Left hindlimb (tissue), 1 donor: ENCODE measurements at places on chromosomes 6 and 20.

DNA sequence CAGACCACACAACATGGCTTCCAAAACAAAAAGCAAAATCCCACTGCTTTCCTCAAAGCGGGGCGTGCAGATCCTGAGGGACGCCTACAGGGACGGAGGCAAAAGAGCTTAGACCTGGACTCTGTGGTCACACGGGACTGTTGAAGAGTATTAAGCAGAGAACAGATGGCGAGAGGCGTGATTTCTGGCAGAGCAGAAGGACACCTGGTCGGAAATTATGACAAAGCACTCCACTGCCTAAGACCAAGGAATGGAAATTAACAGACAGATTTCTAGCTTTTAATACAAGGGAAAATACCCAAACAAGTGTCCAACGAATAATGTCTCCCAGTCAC is 15.4 kb downstream of the CST7 start:
- peak; percentile 53 for DNase-seq

DNA sequence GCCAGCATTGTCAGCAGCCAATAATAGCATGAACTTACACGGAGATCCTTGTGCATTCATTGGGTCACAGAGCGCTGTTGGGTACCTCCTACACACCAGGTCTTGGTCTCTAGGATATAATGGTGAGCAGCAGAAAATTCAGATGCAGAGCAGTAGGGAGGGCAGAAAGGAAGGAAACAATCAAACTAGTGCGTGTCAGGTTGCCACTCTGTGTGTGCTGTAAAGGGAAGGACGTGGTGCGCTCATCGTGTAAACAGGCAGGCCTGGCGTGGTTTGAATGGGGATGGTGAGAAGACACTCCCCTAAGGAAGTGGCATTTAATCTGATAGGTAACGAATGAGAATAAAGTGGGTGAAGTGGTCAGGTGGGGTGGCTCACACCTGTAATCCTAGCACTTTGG is 336.4 kb downstream of the CDH26 start:
- DNase-seq = no peak

DNA sequence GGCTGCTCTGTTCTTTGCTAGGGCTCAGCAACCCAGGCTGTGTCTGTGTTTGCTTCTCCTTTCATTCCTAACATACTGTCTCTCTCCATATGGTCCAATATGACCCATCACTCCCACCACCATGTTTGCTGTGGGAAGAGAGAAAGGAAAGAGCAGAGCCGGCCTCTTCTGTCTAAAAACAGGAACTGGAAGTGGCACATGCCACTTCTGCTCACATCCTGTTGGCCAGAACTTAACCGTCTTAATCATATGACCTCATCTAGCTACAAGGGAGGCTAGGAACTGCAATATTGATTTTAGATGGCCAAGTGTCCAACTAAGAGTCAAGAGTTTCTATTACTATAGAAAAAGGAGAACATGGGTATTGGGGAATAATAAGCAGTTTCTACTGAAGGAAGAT is 212.5 kb upstream of the CHD6 start:
- no peak for DNase-seq

DNA sequence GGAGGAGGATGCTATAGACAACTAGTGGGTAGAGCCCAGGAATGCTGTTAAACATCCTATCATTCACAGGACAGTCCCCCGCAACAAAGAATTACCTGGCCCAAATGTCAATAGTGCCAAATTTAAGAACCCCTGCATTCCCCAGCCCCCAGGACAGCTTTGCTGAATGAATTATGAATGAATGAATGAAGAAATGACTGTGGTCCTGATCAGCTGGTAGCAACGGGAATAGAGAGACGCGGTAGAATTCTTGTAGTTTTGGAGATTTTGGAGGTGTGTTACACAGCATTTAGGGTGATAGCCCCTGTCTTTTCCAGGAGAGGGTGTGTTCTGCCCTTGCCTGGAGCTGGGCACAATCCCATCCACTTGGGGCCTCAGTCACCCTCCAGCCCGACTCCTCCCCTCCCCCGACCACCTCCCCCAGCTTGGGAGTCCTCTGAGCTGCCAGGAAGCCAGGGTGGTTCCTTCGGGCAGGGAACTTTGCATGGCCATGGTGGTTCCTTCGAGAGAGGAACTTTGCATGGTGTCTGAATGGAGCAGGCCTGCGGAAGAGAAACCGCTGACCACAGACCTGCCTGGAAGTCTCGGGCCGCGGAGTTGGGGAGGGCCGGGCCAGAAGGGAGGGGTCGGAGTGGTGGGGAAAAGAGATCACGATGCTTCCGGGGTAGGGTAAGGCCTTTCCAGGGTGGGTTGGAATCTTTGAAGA is 1.0 kb upstream of the HCK start:
- peak; percentile 77 for DNase-seq

DNA sequence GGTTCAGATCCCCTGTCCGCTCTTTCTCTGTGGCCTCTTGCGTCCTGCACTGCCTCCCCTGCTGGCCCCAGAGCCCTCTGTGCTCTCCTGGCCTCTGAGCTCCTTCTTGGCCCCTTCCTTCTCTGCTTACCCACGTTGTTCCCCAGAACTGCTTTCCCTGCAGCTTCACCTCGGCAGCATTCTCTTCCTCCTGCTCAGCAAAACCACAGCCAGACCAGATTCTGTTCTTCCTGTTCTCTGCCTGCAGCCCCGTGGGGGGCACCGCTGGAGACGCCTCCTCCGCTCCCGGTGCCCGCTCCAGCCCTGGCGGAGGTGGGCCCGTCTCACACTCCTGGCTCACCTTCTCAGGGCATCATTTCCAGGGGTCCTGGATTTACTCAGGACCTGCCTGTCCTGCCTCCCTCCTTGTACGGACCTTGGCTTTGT is 59.7 kb downstream of the TCP11 start:
- no peak for DNase-seq

GRCh38 chr20:8994045-8994444 is 74.8 kb upstream of the PLCB4 start:
- no peak for DNase-seq

DNA sequence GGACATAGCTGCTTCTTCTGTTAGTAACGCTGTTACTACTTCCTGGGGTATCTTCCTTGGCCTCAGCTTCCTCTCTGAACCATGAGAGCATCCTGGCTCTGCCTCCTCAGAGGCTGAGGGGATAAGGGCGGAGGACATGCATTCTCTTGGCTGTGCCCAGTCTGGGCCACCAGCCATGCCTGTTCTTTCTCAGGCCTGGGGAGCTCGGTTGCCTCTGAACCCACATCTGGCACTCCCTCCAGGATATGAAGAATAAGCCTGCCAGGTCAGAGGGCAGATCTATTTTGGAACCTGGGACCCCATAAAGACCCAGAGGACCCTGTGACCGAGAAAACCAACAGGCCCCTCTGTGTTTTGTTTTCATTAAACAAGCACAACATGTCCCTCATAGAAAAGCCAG is 6.6 kb upstream of the ANGPT4 start:
- DNase-seq = no peak
